ENCODE measurements at places on chromosomes 7 and 10.

DNA sequence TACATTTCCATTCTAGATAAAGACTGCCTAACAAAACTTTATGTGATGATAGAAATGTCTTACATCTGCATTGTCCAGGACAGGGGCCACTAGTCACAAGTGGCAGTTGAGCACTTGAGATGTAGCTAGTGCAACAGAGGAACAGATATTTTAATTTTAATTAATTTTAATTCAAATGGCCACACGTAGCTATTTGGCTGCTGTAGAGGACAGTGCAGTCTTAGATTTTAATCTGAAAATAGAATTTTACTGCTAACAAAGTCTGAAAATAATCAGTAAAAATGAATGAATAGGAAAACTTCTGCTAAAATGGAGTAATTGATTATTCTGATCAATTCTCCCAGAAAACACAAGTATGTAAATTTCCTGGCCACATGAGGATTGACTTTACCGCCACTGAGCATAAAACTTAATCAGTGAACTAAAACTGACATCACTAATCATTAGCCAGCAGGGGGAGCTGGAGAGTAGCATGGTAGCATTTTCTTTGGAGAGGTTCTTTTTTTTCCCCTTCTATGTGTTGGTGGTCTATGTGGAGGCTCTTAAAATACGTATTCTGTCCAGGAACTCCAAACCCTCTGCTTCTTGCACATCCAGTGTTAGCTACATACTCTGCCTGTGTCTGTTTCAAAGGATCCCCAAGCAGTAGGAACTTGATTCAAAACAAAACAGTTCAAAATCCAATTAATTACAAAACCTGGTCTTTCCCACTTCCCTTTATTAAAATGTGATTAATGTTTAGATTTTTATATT lies 52.1 kb downstream of the TSPAN12 start:
- H3K27ac ChIP-seq, result no peak overlapping the region
- H3K27me3 ChIP-seq, result no peaks in the 10 kb centered on the region
- DNase-seq, result peak; percentile 79
- H3K36me3 ChIP-seq, result no peaks in the 10 kb centered on the region

DNA sequence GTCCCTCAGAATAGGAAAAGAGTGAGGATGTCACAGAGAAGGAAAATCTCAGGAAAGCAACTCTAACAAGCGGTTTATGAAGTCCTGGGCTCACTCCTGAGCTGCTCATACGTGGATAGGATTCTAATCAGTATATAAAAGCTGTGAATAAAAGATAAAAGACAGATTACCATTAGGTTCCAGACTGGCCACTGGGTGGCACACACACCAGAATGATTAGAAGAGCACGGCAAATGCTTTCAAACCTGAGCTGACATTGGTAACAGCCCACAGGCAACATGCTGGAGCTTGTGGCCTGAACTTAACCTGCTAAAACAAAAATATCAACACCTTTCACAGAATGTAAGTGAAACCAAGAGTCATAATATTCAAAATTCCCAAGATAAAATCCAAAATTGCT lies 370.8 kb downstream of the GRID1 start:
- no peaks in the 10 kb centered on the region for H3K4me1 ChIP-seq
- H3K4me3 ChIP-seq, result no peak overlapping the region
- no peaks in the 10 kb centered on the region for H3K27me3 ChIP-seq

- no peak for DNase-seq
- no peaks in the 10 kb centered on the region for H3K27me3 ChIP-seq
- H3K36me3 ChIP-seq, result 0 out of 2 replicates have a peak, but pooled peaks cover 3% of the 10 kb centered on the region
- no peaks in the 10 kb centered on the region for H3K4me1 ChIP-seq
- no peak overlapping the region for H3K4me3 ChIP-seq
- no peak overlapping the region for H3K27ac ChIP-seq
Measured at GRCh38 chr7:45661302-45661995, 87.3 kb downstream of the ADCY1 start.

GRCh38 chr10:126481181-126481580 lies 92.9 kb upstream of the ADAM12 start:
- no peak overlapping the region for H3K4me3 ChIP-seq
- H3K4me1 ChIP-seq, result no peaks in the 10 kb centered on the region
- H3K36me3 ChIP-seq, result no peaks in the 10 kb centered on the region
- no peak for DNase-seq
- no peak overlapping the region for H3K27ac ChIP-seq

- DNase-seq, result no peak
- H3K36me3 ChIP-seq, result no peaks in the 10 kb centered on the region
- H3K4me1 ChIP-seq, result no peaks in the 10 kb centered on the region
- no peaks in the 10 kb centered on the region for H3K27me3 ChIP-seq
- H3K27ac ChIP-seq, result no peak overlapping the region
- no peak overlapping the region for H3K4me3 ChIP-seq
Measured at GRCh38 chr7:37248396-37248861, 200.2 kb downstream of the ELMO1 start.

GRCh38 chr10:17059197-17059688 lies 70.4 kb downstream of the CUBN start:
- no peak overlapping the region for H3K4me3 ChIP-seq
- no peak for DNase-seq
- no peaks in the 10 kb centered on the region for H3K36me3 ChIP-seq
- no peaks in the 10 kb centered on the region for H3K4me1 ChIP-seq
- H3K27ac ChIP-seq, result no peak overlapping the region

DNA sequence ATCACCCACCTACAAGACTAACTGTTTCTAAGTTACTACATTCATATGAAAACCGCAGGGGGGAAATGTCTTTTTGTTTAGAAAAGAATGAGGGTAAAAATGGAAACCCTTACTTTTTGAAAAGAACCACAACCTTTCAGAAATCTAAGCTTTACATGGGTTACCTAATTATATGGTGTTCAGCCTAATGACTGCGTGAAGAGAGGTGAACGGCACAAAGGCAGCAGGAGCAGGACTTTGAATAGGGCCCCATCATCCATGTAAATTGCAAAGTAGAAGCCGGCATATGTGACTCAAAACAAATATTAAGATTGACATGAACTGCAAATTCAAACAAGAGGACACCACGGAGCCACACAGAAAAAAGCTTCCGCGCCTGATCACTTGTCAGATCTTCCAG lies 25.1 kb downstream of the NEBL start:
- H3K36me3 ChIP-seq, result no peaks in the 10 kb centered on the region
- H3K4me1 ChIP-seq, result peaks cover 8% of the 10 kb centered on the region
- no peak overlapping the region for H3K4me3 ChIP-seq
- no peak overlapping the region for H3K27ac ChIP-seq
- no peaks in the 10 kb centered on the region for H3K27me3 ChIP-seq

- H3K27ac ChIP-seq, result no peak overlapping the region
- H3K4me1 ChIP-seq, result no peaks in the 10 kb centered on the region
- no peaks in the 10 kb centered on the region for H3K27me3 ChIP-seq
- DNase-seq, result no peak
Measured at GRCh38 chr7:18013936-18014335, 13.7 kb downstream of the PRPS1L1 start.

DNA sequence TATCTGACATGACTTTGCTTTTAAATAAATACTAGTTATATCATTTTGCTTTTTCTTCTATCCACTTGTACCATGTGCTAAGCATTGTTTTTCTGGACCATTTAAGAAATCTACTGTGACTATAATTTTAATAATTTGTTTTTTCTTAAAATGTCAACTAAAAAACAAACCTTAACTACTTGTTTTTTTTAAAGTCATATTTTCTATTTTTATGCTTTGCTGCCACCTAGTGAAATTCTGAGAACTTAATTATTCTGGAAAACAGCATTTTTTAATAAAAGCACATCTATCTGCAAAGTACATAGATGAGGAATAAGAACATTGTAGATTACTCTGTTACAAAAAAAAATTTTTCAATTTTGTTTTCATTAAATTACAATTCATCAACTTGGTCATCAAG lies 47.4 kb downstream of the ORC5 start:
- 0 out of 2 replicates have a peak, but pooled peaks cover 5% of the 10 kb centered on the region for H3K36me3 ChIP-seq
- DNase-seq, result peak; percentile 27
- H3K4me3 ChIP-seq, result no peak overlapping the region
- H3K27ac ChIP-seq, result no peak overlapping the region
- H3K4me1 ChIP-seq, result no peaks in the 10 kb centered on the region
- no peaks in the 10 kb centered on the region for H3K27me3 ChIP-seq

GRCh38 chr10:35605191-35605590 lies at the start of gene GJD4:
GJD4 (plus strand) TSS chr10:35605341; CDS start chr10:35605568, 227 bp downstream.
- H3K4me1 ChIP-seq, result no peaks in the 10 kb centered on the region
- DNase-seq, result no peak
- H3K4me3 ChIP-seq, result no peak within 1 kb of the TSS
- no peak within 1 kb of the TSS for H3K27ac ChIP-seq
- no peaks in the 10 kb centered on the region for H3K36me3 ChIP-seq
- no peaks in the 10 kb centered on the region for H3K27me3 ChIP-seq

- H3K4me3 ChIP-seq, result no peak overlapping the region
- no peaks in the 10 kb centered on the region for H3K36me3 ChIP-seq
- H3K4me1 ChIP-seq, result no peaks in the 10 kb centered on the region
- no peaks in the 10 kb centered on the region for H3K27me3 ChIP-seq
Measured at GRCh38 chr10:49273082-49273465, 25.9 kb upstream of the C10orf71 start.

DNA sequence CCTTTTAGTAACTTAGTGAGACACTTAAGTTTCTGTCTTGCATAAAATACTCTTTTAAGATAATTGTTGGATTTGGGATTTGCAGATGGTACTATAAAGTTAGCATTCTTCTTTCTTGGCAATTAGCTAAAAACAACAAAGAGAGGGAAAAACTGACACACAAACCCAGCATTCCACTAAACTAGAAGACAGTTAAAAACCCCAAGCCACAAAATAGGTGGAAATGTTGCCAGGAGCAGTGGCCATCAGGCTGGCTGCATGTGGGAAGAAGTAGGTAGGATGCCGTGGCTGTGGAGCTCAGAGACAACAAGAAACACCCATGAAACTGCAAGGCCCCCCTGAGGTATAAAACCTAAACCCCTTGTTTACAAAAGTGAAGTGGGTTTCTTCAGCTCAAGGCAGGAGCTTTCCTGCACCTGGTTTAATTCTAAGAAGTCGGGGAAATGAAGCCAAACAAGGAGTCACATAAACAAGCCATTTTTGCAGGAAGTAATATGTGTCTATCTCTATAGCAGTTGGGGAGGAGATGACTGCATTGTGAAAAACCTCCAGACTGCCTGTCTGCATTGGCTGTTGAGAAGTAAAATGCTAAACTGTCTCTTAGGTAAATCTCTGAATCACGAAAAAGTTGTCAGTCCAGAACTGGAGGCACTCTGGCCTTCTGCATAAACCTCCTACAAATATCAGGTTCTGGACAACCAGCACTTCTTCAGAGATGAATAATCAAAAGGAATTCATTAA lies 9.5 kb downstream of the RAB18 start:
- no peaks in the 10 kb centered on the region for H3K27me3 ChIP-seq
- H3K27ac ChIP-seq, result no peak overlapping the region
- H3K4me3 ChIP-seq, result no peak overlapping the region
- no peak for DNase-seq

DNA sequence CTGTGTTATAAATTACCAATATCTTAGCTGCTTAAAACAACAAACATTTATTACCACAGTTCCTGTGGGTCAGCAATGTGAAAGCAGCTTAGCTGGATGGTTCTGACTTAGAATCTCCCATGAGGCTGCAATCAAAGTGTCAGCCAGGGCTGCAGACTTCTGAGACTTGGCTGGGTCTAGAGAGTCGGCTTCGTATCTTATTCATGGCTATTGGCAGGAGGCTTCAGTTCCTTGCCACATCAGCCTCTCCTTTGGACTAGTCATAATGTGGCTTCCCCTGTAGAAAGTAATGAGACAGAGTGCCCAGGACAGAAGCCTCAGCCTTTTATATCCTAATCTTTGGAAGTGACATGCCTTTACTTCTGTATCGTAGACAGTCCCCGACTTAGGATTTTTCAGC lies 27.3 kb downstream of the RALA start:
- H3K27me3 ChIP-seq, result no peaks in the 10 kb centered on the region
- no peak overlapping the region for H3K4me3 ChIP-seq
- no peak for DNase-seq
- H3K4me1 ChIP-seq, result peaks cover 18% of the 10 kb centered on the region
- no peaks in the 10 kb centered on the region for H3K36me3 ChIP-seq

DNA sequence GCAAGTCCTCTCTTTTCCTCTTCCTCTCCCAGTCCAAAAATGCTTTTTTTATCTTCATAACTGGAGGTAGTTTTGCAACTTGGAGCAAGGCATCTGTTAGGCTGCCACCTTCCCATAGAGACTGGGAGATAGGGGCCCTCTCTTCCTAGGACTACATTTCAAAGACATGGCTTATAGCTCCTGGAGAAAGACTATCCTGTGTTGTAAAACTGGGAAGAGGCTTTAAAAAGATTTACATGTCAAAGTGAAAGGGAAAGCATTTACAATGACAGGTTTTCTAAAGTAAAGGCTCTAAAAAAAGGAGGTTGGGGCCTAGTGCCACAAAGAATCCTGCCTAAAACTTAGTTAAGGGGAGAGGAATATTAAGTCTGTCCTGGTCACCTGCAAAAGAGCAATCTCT lies 82.2 kb upstream of the SEMA3E start:
- H3K4me1 ChIP-seq, result no peaks in the 10 kb centered on the region
- no peaks in the 10 kb centered on the region for H3K27me3 ChIP-seq
- no peaks in the 10 kb centered on the region for H3K36me3 ChIP-seq
- no peak for DNase-seq
- H3K27ac ChIP-seq, result no peak overlapping the region
- H3K4me3 ChIP-seq, result no peak overlapping the region

Data from MM.1S (cell line).